HTR-8/SVneo (cell line): ENCODE measurements at places on chromosomes 4 and X.

GRCh38 chr4:5821665-5822358, 71.1 kb downstream of the CRMP1 start:
- no peak for DNase-seq

GRCh38 chrX:4570151-4570550, 856.7 kb upstream of the PRKX start:
- DNase-seq, result no peak

- no peak for DNase-seq
Measured at GRCh38 chrX:18949291-18949943, 34.5 kb downstream of the PHKA2 start.

GRCh38 chr4:16078195-16078760, 5.5 kb downstream of the PROM1 start:
- no peak for DNase-seq

GRCh38 chr4:136526517-136526916, 1005.8 kb downstream of the PCDH18 start:
- DNase-seq, result no peak

DNA sequence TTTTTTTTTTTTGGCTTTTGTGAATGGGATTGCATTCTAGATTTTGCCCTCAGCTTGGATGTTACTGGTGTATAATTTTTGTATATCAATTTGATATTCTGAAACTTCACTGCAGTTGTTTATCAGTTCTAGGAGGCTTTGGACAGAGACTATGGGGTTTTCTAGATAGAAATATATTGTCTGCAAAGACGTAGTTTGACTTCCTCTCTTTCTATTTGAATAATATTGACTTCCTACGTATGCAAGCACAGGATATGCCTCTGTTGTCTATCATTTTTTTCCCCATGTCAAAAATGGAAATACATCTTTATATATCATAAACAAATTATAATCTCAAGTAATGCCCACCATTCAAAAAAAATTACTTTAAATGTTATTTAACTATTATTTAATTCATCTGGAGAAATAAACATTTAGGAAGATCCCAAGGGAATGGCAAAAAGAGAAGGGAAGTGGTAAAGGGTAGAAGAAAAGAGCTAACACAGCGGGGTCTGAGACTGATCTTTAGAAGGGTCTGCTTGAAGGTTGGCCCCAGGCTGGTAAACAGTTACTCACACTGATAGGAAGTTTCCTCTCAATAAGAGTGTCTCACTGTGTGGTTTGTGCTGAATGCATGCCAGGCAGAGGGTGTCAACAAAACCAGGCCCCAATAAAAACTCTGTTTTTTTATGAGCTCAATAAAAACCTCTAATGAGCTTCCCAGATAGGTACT, 35.7 kb downstream of the ZNF518B start:
- no peak for DNase-seq

DNA sequence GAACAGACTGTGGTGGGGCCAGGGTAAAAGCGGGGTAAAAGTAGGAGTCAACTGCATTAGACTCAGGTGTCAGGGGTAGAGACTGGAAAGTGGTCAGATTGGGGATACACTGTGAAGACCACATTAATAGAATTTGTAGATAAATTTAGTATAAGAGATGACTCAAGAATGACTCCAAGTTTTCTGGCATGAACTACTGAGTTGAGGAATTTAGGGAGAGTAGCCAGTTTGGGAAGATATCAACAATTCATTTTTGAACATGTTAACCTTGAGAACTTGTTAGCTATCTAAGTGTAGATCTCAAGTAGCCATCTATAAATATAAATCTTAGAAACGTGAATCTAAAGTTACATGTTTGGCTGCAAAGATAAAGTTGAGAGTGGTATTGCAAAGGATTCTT, 206.9 kb upstream of the HCCS start:
- no peak for DNase-seq

GRCh38 chrX:69285881-69286564, 120.8 kb upstream of the PJA1 start:
- peak; percentile 32 for DNase-seq

GRCh38 chr4:176981074-176981473, 188.4 kb upstream of the VEGFC start:
- no peak for DNase-seq
